Activated CD8-positive, alpha-beta memory T cell treated with anti-CD3 and anti-CD28 coated beads for 1 hour (primary cell): ENCODE measurements at places on chromosomes 3 and 15.
A peak's percentile ranks its signal among the peaks of the same experiment; 100 is the strongest.

DNA sequence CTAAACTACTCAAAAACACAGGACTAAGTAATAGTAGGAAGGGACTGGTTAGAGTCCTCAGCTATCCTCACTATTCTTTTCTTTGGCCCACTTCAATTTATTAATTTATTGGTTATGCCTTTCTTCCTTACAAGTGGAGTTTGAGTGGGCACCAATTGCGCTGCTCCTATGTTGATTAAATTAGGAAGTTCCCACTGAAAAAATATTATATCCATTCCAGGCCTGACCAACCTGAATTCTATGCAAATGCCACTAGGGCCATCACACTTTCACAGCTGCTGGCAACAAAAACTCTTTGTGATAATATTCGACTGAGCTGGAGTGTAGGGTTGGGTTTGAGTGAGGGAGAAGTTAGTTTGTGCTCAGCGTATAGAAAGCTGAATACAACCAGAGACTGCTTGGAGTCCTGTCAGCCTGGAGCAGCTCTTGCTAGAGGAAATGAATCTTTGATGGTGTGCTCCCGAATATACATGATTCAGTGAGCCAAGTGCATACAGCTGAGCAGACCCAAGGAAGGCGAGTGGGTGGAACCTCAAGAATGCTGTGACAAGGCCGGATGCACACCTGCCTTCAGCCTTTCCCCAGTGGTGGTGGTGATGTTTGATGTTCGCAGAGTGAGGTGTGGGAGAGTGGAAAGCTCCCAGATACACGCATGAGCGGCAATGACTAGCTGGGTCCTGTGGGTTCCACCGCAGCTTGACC, 1.5 kb downstream of the ARHGEF3 start:
- DNase-seq = peak; percentile 50

- no peak for DNase-seq
These were observed 958.7 kb downstream of the AGBL1 start for GRCh38 chr15:87038404-87038803.

- DNase-seq = no peak
These were observed 29.3 kb upstream of the MYO1E start for GRCh38 chr15:59401824-59402569.

- no peak for DNase-seq
These were observed 31.5 kb upstream of the DYNC1LI1 start for GRCh38 chr3:32602206-32602605.

DNA sequence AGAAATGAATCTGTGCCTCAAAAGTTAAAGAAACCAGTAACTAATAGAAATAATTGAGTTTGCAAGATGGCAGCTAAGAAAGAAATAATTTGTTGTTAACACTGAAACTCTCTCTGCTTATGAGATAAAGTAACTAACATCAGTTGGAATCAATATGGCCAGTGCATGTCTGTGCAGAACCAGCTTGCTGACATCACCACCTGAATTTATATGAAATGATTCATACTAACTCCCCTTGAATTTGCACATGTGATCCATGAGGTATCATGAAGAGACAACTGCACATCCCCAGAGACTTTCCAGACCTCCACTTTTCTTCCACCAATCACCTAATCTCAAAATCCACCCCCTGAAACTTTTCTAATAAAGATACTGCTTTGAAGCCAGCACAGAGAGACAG, 10.3 kb upstream of the SLC25A38 start:
- no peak for DNase-seq

DNA sequence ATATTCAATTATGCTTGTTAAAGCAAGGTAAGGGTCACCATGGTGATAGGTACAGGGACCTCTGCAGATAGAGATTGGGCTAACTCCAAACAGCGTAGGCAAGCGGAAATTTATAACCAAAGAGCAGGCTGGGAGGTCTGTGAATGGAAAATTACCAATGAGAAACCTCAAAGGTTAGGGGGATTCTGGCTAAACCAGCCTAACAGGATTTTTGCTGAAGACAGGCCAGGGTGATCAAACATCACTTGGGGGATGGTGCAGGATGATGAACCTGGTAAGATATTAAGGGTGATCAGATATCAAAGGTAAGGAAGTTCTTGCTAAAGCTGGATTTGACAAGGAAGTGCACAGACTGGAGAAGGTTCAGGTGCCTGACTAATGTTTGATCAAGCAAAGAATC, 35.3 kb upstream of the SNRPN start:
- DNase-seq = no peak

DNA sequence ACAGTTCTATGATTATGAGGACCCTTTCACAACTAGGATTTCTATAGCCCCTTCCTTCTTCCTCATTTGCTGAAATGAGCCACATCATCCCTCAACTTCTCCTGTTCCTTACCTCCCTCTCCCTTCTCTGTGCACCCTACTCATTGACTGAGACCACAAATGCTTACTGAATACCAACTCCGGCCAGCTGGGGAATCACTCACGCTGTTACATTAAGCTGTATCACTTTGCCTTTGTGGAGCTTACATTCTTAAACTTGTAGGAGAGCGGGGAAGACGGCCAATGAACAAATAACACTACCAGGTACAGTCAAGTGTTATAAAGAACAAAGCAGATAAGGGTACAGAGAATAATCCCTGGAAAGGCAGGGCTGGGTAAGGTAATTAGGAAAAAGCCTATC, 5.7 kb downstream of the SUCLG2 start:
- no peak for DNase-seq

- DNase-seq = no peak
These were observed 11.3 kb upstream of the TMEM115 start for GRCh38 chr3:50370594-50370993.

DNA sequence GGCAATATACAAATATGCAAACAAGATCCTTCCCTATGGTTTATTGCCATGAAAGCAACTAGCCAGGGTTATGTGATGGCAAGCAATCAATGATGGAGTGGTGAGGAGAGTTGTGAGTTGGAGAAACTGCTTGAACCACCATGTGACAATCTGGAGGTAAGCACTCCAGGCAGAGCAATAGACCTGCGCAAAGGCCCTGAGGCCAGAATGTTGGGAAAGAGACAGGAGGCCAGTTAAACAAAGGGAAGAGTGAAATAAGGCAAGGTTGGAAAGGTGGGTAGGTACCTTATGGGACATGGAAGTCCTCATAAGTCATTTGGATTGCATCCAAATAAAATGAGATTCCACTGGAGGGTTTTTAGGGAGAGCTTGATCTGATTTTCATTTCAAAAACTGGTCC, 80.0 kb upstream of the WNT5A start:
- DNase-seq = no peak

DNA sequence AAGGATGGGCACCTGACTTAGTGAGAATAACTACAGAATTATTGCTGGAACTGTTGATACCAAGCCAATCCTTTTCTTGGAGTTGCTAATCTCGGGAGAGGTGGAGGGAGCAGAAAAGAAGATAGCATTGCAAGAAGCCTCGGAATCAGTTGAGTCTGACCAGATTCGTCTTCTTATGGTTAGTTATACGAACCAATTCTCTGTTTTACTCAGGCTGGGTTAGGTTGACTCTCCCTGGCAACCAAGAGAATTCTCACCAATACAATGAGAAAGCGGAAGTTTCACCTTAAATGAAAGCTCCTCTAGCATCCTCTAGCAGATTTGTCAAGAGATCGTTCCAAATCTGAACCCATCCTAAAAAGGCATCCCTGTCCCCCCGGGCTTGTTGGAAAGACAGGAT, 43.5 kb upstream of the UBE2E1 start:
- DNase-seq = no peak

GRCh38 chr15:62895139-62895866, 147.2 kb upstream of the TPM1 start:
- no peak for DNase-seq

DNA sequence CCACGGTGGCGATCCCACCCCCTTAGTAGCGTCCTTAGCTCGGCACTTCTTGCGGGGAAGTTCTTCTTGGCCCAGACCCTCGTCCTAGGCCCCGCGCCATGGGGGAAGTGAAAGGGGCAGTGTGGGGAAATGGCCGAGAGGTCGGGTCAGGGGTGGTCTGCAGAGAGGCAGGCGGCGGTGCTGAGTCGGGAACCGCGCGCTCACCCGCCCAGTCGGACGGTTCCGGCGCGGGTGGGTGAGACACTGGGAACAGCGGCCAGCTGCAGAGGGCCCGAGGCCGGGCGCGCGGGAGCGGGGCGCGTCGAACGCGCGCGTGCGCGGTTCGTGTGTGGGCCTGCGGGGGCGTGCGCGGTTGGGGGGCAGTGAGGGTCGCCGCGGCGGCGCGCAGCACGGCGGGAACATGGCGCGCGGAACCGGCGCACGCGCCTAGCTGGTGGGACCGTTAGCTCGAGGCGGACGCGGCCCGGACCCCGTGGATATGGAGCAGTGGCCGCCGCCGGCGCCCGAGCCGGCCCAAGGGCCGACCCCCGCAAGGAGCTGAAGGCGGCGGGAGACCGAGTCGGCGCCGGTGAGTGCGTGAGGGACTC, 246.9 kb downstream of the GOLGA6L6 start:
- DNase-seq = no peak

DNA sequence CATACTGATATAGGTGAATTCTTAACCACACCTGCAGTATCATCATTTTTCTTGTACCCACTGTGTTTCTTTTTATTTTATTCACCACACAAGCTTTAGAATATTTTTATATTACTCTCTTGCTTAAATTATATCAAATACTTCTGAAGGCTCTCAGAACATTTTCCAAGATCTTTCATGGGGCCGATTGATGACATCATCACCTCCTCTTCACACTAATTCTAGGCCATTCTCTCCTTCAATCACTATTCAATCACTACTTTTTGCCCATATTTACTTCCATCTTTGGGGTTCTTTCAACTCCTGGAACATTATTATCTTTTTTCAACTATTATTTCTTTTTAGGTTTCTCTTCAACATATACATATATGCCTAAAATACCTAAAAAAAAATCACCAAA, 1438.8 kb upstream of the ALCAM start:
- no peak for DNase-seq

DNA sequence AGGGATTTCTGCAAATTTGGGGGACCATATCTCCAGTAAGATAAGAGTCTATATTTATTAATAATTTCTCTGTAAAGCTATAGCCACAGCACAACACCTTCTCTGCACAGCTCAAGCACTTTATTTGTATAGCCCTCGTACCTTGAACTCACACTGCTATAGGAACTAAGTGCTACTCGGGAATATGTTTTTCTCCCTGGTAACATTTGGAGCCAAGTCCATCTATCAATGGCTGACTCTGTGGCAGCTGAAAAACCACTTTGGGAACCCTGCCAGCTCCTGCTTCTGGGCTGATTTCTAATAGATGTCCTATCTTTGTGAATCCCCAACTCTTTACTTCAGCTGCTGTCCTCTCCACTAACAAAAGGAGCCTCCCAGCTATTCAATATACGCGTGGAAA, 298.5 kb downstream of the GBE1 start:
- DNase-seq = no peak
